Vagina (tissue), 2 donors: ENCODE measurements at places on chromosomes 1 and 21.

DNA sequence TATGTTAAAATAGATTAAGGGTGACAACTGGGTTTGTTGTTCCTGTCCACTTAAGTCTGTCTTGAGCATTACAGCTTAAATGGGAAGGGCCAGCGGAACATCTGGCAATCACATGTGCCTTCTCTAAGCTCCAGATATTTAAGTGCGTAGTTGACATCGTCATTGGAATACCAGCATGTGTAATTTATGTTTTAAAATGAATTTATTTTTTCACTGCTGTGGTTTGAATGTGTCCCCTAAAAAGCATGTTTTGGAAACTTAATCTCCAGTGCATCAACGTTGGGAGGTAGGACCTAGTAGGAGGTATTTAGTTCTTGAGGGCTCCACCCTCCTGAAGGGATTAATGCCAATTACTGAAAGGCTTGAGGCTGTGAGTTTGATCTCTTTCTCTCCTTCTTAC is 13.4 kb downstream of the ZCCHC17 start:
- no peak for DNase-seq

GRCh38 chr1:28193701-28194161 is 17.2 kb upstream of the PTAFR start:
- no peak for DNase-seq

GRCh38 chr1:171061425-171062143 is 29.1 kb upstream of the FMO3 start:
- DNase-seq: no peak

DNA sequence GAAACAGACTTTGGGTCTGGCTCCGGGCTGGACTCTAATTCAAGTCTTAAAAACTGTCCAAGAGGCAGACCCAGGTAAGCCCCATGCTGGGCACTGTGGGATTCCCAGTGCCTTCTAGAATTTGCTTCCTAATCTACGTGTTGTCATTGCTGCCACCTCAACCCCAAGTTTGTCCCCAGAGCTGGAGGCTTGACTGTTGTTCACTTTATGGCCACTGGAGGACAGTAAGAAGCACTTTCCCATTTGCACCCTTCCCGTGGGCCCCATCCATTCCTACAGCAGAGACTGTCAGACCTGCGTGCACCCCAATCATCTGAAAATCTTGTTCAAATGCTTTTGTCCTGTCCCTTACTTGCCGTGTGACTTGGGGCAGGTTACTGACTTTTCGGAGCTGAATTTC is 29.4 kb upstream of the VASH2 start:
- no peak for DNase-seq

DNA sequence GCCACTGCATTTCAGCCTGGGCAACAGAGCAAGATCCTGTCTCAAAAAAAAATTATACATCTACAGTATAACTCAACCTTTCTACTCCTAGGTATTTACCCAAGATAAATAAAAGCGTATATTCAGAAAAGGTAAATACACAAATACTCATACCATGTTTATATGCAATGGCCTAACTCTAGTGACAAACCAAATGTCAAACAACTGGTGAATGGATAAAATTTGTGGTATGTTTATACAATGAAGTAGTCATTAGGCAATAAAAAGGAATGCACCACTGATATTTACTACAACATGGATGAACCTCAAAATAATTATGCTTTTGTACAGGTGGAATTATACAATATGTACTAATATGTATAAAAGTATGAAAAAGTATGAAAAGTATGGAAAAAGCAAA is 174.2 kb upstream of the GORAB start:
- DNase-seq: no peak

GRCh38 chr21:36615274-36615964 is 83.5 kb upstream of the SIM2 start:
- DNase-seq: no peak

DNA sequence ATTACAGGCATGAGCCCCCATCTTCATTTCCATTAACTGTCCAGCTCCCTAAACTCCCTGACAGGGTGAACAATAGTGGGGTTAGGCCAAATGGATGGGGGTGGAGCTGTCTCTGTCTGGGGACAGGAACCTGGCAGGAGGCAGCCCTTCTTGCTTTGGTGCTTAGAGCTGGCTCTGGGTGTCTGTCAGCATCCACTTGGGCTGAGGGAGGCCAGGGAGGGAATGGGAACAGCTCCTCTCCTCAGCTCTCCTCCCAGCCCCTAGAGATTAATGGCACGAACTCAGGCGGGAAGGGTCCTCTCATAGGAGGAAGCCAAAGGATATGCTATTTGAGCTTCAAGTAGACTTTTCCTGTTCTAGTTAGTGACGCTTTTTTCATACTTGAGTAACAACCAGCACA is 11.1 kb upstream of the ETV3L start:
- DNase-seq: no peak

GRCh38 chr1:9593492-9594465 is 5.1 kb downstream of the TMEM201 start:
- DNase-seq: no peak

- DNase-seq: no peak
Measured at GRCh38 chr1:28246427-28246832, 10.5 kb downstream of the ATP5IF1 start.

GRCh38 chr1:228977307-228977706 is 242.0 kb downstream of the RHOU start:
- peak; percentile 61 for DNase-seq

- DNase-seq: no peak
Measured at GRCh38 chr1:64745986-64746940, 1.4 kb downstream of the RAVER2 start.

GRCh38 chr1:115355069-115355468 is 17.0 kb upstream of the NGF start:
- DNase-seq: no peak

DNA sequence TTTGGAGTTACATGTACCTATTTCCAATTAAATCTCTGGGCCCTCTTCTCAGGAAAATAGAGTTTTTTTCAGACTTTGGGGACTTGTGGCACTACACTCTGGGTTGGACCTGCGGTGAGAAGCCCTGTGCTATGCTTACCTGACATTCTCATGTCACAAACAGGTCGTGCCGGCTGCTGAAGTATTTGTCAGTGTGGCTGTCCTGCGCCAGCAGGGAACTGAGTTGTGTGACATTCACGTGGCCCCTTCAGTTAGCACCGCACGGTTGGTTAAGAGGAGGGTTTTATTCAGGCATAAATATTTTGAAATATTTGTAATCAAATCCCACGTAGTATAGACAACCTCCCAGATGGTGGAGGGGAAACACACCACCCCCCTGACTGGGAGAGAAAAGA is 6.3 kb upstream of the COL6A2 start:
- no peak for DNase-seq

DNA sequence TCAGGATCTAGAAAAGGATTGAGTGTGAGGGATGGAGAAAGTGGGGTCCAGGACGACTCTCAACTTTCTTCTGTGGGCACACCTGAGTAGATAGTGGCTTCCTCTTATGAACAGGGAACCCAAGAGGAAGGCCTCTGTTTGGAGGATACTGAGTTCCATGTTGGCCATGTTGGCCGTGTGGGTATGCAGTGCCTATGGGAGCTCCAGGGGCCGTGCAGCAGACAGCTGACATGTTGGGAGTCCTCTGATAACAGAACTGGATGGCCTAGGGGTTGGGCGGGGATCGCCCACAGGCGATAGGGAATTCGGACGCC is 43.0 kb downstream of the TMEM53 start:
- no peak for DNase-seq

DNA sequence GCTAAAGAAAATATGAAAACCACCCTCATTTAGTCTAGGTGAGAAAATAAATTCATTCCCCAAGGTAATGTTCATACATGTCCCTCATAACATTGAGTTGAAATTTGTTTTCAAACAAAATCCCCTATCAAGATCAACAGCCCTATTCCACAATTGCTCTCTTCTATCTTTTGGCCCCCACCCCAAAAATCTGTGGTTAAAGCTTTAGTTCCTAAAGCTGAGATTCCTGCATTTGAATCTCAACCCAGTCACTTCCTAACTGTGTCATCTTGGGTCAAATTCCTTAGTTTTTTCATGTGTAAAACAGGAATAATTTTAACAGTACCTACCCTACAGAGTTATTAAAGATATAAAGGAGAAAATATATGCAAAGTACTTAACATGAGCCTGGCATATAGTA is 22.0 kb downstream of the KIAA0319L start:
- DNase-seq: no peak

DNA sequence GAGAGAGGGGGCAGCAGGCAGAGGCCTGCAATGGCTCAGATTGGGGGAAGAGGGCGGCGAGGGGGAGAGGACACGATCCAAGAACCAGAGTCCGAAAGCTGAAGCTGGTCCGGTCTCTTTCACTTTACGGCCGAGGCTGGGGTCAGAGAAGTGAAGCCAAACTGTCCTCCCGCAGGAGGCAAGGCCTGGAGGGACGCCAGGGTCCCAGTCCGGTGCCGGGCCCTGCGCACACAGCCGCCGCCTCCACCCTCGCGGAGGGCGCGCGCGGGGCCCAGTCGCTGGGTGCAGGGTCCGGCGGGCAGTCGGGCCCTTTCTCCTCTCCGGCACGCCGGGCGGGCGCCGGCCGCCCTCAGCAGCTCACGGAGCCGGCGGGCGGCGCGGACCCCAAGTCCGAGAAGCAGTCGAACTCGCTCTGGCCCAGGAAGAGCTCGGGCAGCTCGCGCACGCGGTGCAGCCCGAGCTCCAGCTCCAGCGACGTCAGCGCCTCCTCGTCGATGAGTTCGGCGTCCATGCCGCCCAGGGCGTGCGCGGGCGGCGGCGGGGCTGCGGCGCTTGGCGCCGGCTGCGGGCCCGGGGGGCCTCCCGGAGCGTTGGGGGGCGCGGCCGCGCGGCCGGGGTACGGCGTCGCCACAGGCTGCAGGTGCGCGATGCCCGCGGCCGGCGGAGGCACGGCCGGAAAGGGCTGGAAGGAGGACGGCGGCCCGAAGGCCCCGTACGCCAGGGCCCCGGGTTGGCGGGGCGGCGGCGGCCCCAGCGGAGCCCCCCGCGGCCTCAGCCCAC is 749 bp downstream of the CITED4 start:
- DNase-seq: no peak

DNA sequence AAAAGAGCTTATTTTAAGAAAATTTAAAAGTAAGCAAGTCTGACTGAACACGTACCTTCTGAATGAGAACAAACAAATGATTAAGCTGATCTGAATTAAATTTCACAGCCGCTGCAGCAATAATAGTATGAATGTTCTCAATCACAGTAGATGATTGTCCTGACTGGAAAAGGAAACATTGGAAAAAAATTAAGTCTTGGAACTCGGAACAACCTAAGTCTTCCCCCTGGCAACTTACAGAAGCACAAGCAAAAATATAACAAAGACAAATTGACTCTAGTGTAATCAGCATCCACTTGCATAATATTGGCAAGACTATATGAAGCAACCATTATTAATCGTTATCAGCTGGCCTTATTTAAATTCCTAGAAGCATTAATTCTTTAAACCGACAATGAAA is 60.5 kb downstream of the USP24 start:
- no peak for DNase-seq

DNA sequence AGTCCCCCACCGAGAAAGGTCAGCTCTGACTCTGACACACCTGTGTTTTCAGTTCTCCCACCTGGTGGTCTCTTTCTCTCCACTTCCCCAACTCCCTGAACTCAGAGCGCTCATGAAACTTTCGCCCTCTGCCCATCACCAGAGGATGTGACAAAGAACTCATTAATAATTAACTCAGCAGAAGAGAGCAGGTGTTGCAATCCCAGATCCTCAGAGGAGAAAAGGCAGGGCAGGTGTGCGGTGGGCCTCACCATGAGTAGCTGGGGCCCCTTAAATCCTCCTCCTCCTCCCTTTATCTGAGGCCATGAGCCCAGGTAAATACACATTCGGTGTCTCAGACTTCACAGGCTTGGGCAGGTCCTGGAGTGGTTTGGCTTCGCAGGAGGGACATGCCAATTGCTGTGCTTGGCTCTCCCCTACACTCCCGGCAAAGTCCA is 1.7 kb upstream of the LAMB3 start:
- DNase-seq: no peak

DNA sequence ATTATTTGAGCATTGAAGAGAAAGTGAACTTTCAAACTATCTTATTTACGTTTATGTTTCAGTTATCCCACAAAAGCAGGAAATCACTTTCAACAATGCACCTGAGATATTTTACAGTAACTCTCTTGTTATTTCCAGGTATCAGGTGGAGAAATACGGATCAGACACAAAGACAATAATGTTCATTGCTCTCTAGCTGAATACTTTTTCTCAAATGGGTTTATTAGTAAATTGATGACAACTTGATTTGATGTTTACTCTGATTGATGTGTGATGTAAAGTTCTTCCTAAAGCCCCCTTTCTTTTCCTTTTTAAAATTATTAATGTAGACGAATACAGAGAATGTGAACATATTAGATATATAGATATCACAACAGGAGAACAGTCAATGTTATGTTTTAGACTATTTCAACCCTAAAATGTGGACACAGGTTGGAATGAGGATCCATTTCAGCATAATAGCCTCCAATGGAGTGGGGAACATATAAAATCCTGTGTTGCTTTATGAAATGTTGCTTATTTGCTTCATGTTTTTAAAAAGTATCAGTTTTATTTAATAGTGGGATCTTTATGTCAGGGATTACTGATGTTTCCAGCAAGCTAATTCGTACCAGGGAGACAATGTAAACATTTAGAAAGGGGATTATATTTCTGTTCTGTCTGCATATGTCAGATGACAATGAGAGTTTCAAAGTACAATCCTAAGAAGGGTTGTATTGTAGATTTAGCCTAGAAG is 1522.3 kb upstream of the TPTE start:
- no peak for DNase-seq

- DNase-seq: no peak
Measured at GRCh38 chr1:212021563-212021962, 13.8 kb downstream of the INTS7 start.

- no peak for DNase-seq
Measured at GRCh38 chr1:47650205-47650604, 212.4 kb downstream of the FOXD2 start.

- DNase-seq: no peak
Measured at GRCh38 chr1:42214447-42214871, 49.9 kb upstream of the GUCA2A start.

GRCh38 chr1:46184920-46185658 is 8.8 kb upstream of the P3R3URF start:
- no peak for DNase-seq

DNA sequence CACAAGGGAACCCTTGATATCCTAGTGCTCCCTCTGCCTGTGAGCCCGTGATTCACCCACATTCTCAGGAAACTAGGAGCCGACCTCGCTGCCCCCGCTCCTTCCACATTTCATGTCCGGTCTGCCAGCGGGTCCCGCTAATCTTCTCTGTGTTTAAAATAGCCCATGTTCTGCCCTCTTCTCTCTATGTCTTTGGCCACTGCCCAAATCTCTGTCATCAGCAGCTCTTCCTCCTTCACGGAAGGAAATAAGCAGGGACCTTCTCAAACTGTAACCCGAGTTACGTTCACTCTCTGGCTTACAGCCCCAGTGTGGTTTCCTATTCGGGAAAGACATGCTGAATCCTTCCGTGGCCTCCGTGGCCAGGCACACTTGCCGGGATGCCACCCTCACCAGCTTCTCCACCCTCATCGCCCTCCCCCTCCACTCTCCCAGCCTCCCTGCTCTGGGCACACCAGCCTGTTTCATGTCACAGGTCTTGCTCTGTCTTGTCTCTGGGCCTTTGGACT is 21.1 kb upstream of the UBXN10 start:
- DNase-seq: no peak

GRCh38 chr21:27380303-27380702 is 413.4 kb upstream of the ADAMTS5 start:
- no peak for DNase-seq

- no peak for DNase-seq
Measured at GRCh38 chr1:53919675-53920066, 25.7 kb downstream of the DIO1 start.

GRCh38 chr1:86259390-86259789 is 102.8 kb upstream of the COL24A1 start:
- no peak for DNase-seq

- DNase-seq: no peak
Measured at GRCh38 chr1:172670316-172670715, 11.4 kb downstream of the FASLG start.

GRCh38 chr1:205301205-205301821 is 20.2 kb downstream of the NUAK2 start:
- no peak for DNase-seq
